Endothelial cell of coronary artery (primary cell): ENCODE measurements at places on chromosomes 3 and 15. TPM values are rescaled to one million over a fixed set of nuclear protein-coding genes. Genes with fewer than 3 reads are reported as not detected.

Gene FMN1
- total RNA-seq, result 0.56 TPM in 1 of 2 replicates, not detected in the other

Gene CERS3
- total RNA-seq, result not detected in 2 replicates

Gene SSUH2
- under 0.01 TPM in 1 of 2 replicates, not detected in the other for total RNA-seq

Gene TTLL13
- total RNA-seq, result under 0.01 TPM in 1 of 2 replicates, not detected in the other

Gene FRMD5
- total RNA-seq, result 11.7 and 27.5 TPM in 2 replicates

Gene LRRC49
- 4.3 and 6.3 TPM in 2 replicates for total RNA-seq

Gene SYNPR
- not detected in 2 replicates for total RNA-seq

Gene TAGLN3
- total RNA-seq, result not detected in 2 replicates

Gene NPAP1
- not detected in 2 replicates for total RNA-seq

Gene TFDP2
- 16.2 and 28.6 TPM in 2 replicates for total RNA-seq

Gene GNAT1
- 0.54 TPM in 1 of 2 replicates, not detected in the other for total RNA-seq

Gene MESP2
- total RNA-seq, result 0.18 and 0.28 TPM in 2 replicates

Gene CLDN18
- not detected in 2 replicates for total RNA-seq

Gene OIP5
- 3.2 and 8.3 TPM in 2 replicates for total RNA-seq

Gene TMOD2
- total RNA-seq, result 3.5 and 5.9 TPM in 2 replicates

Gene FSIP1
- total RNA-seq, result 0.63 and 0.75 TPM in 2 replicates

Gene CHRNA5
- total RNA-seq, result 2.6 and 4.4 TPM in 2 replicates

Gene VILL
- total RNA-seq, result 6.1 and 6.7 TPM in 2 replicates

Gene FAH
- 15.5 and 15.9 TPM in 2 replicates for total RNA-seq

Gene LRRC2
- total RNA-seq, result under 0.01 and 0.09 TPM in 2 replicates

Gene ZNF197
- 8.9 and 13.7 TPM in 2 replicates for total RNA-seq

Gene NFKBIZ
- total RNA-seq, result 9.3 and 15.0 TPM in 2 replicates

Gene KBTBD13
- total RNA-seq, result not detected in 2 replicates

Gene EPHB3
- total RNA-seq, result under 0.01 TPM in 1 of 2 replicates, not detected in the other

Gene DAZL
- total RNA-seq, result not detected in 2 replicates

Gene FHIT
- 0.18 and 0.38 TPM in 2 replicates for total RNA-seq

Gene CYP11A1
- not detected in 2 replicates for total RNA-seq

Gene SERINC4
- not detected in 2 replicates for total RNA-seq

Gene ZCWPW2
- 0.18 and 0.19 TPM in 2 replicates for total RNA-seq

Gene NTRK3
- under 0.01 TPM in 2 replicates for total RNA-seq

Gene CCDC9B
- total RNA-seq, result 26.2 and 75.5 TPM in 2 replicates

Gene PRR20G
- total RNA-seq, result not detected in 2 replicates

Gene PP2D1
- total RNA-seq, result not detected in 2 replicates

Gene CADPS
- total RNA-seq, result not detected in 2 replicates

Gene MOBP
- 0.09 and 0.19 TPM in 2 replicates for total RNA-seq

Gene SH2D7
- total RNA-seq, result not detected in 2 replicates

Gene EPM2AIP1
- 8.4 and 9.9 TPM in 2 replicates for total RNA-seq

Gene RNF111
- 14.6 and 25.9 TPM in 2 replicates for total RNA-seq

Gene TUSC7
- not detected in 2 replicates for total RNA-seq

Gene SNX22
- 0.28 and 0.45 TPM in 2 replicates for total RNA-seq

Gene DPPA2
- not detected in 2 replicates for total RNA-seq

Gene GOLGA8J
- total RNA-seq, result 0.09 TPM in 1 of 2 replicates, not detected in the other

Gene SIDT1
- 0.27 TPM in 1 of 2 replicates, not detected in the other for total RNA-seq

Gene CCR1
- total RNA-seq, result not detected in 2 replicates

Gene CHST2
- total RNA-seq, result 12.2 and 19.6 TPM in 2 replicates

Gene FBXW12
- not detected in 2 replicates for total RNA-seq

Gene RHOV
- total RNA-seq, result under 0.01 and 0.09 TPM in 2 replicates

Gene LRTM1
- not detected in 2 replicates for total RNA-seq

Gene VGLL3
- 3.0 and 28.0 TPM in 2 replicates for total RNA-seq

Gene QARS1
- total RNA-seq, result 272 and 308 TPM in 2 replicates

Gene ZNF385D
- total RNA-seq, result 0.27 and 0.38 TPM in 2 replicates
